Activated naive CD4-positive, alpha-beta T cell treated with anti-CD3 and anti-CD28 coated beads, Interleukin-2, amount 50 U/mL, for 72 hours (primary cell): ENCODE measurements at places on chromosomes 6 and 20.

- no peak for DNase-seq
Measured at GRCh38 chr6:66189915-66190314, 482.9 kb upstream of the EYS start.

DNA sequence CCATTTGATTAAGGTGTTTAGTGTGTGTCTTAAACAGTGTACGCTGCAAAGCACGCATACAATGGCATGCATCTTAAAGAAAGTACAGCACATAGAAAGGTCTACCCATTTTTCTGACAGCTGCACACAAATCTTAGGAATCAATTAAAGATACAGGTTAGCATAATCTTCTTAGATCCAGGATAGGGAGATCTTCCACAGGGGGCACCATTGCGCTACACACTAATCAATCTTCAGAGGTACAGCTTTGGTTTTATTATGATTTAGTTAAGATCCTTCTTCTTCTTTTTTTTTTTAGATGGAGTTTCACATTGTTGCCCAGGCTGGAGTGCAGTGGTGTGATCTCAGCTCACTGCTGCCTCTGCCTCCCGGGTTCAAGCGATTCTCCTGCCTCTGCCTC lies 63.7 kb upstream of the BEND3 start:
- DNase-seq, result no peak

DNA sequence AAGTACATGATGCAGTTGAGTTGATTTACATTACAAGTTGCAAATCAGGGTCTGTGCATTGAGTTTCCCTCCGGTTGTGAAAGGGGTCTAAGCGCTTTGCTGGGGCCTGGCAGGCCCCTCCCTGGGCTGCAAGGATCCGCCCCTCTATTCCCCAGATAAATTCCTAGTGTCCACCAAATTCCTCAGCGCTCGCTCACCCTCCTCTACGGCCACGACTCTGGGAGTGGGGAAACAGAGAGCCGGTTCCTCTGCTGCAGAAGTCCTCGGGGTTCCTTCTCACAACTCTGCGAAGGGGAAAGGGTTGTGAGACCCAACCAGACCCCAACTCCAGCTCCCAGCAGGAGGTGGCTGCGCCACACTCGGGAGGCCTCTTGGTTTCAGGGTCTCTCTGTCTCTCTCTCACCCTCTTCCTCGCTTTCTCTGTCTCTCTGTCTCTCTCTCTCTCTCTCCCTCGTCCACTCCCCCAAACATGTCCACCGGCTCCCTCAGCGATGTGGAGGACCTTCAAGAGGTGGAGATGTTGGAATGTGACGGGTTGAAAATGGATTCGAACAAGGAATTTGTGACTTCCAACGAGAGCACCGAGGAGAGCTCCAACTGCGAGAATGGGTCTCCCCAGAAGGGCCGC lies at the start of gene TCF21:
TSS of gene TCF21 (plus strand) at position 185 of the 628 bp plus-strand sequence. CDS start at position 470, 285 bp downstream.
- no peak for DNase-seq

GRCh38 chr6:26569433-26569764 lies 27.4 kb upstream of the ABT1 start:
- no peak for DNase-seq

DNA sequence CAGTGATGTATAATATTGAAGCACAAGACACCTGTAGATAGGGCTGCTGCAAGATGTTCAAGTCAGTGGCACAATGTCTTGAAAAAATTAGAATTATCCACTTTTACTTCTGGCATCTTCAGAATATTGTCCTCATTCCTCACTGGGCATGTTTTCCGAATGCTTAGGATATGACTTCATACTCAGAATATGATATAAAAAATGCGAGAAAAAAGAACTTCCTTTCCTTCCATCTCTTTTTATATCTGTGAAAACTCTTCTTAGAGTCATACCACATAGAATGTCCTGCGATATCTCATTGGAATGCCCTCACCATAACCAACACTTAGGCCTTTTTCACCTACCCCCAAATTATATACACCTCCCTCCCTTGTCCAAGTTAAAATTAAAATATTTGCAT lies 4.6 kb downstream of the MAS1L start:
- DNase-seq, result no peak

GRCh38 chr6:36985417-36985807 lies 584 bp downstream of the MTCH1 start:
- DNase-seq, result no peak
